ENCODE measurements at places on chromosomes 1 and 21.
A peak's percentile ranks its signal among the peaks of the same experiment; 100 is the strongest.

- DNase-seq, result no peak
These were observed 121.8 kb upstream of the C1orf174 start for GRCh38 chr1:4021974-4022268.

GRCh38 chr21:31666445-31667010 lies 7.0 kb downstream of the SOD1 start:
- no peak for DNase-seq

GRCh38 chr21:28339403-28339802 lies 653.3 kb downstream of the LTN1 start:
- no peak for DNase-seq

- no peak for DNase-seq
These were observed 46.3 kb downstream of the GPA33 start for GRCh38 chr1:167043752-167044488.

- no peak for DNase-seq
These were observed 19.8 kb downstream of the RO60 start for GRCh38 chr1:193079187-193079586.

- no peak for DNase-seq
These were observed 758 bp upstream of the HUNK start for GRCh38 chr21:31872072-31872451.

GRCh38 chr1:27394282-27394658 lies 1.8 kb downstream of the GPR3 start:
- DNase-seq, result no peak

- peak; percentile 30 for DNase-seq
These were observed at the start of gene MMP23B for GRCh38 chr1:1631782-1632420. MMP23B (plus strand) TSS chr1:1632173; CDS start chr1:1632219, 46 bp downstream.

DNA sequence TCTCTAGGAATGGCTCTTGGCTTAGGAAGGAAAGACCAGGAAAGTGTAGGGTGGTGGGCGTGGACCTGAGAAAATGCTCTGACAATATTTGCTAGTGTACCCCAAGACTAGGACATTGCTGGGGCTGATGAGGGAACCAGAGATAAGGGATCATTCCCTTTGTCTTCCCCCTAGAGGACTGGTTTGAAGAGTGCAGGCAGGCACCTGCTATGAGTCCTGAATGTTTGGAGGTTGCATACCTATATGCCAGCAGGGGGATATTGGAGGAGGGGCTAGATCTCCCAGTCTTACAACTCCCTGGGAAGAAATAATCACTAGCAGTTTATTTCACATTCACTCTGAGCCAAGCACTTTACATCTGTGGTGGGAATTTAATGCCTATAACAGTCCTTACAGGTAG lies 6.0 kb upstream of the BCL10 start:
- DNase-seq, result no peak

- DNase-seq, result no peak
These were observed 13.3 kb downstream of the CDKN2C start for GRCh38 chr1:50983219-50983802.

GRCh38 chr1:67560580-67561255 lies 124.3 kb upstream of the GADD45A start:
- no peak for DNase-seq

DNA sequence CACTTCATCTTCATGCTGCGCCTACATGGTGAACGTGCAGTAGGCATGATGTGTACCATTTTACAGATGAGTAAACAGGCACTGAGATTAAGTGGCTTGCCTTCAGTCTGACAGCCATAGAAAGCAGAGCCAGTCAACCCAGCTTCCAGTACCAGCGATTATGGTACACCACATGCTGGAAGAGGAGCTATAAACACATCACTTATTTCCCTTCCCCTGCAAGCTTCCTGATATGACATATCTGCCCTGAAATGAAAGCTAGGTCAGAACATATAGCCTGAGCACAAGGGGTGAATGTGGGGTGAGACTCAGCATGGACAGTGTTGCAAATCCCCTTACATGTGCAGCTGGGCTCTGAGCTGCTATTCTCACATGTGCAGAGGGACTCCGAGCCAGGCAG lies 33.8 kb upstream of the IL20 start:
- no peak for DNase-seq

DNA sequence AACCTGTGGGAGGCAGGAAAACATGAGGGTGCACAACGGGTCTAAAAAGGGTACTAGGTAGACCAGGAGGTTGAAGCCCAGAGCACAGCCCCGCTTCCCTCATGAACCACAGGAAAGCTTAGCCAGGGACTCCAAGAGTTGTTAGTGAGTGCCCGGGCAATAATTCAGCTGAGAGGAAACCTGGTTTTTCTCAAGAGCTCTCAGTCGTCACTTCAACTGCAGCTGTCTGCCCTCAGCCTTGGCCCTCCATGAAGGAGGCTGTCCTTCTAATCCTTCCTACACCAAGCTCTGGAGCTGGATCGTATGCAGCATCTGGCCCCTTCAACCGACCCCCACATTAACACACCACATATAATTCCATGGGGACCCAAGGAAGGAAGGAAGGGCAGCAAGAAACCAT lies 77.0 kb upstream of the BACE2 start:
- DNase-seq, result no peak

GRCh38 chr1:50949286-50949982 lies 10.6 kb downstream of the FAF1 start:
- DNase-seq, result no peak

- no peak for DNase-seq
These were observed 27.3 kb downstream of the OPTC start for GRCh38 chr1:203521074-203521794.

- no peak for DNase-seq
These were observed 9.8 kb downstream of the PADI3 start for GRCh38 chr1:17258758-17259130.

GRCh38 chr21:20998886-20999285 lies 677 bp downstream of the NCAM2 start:
- no peak for DNase-seq

GRCh38 chr1:44941424-44942324 lies 44.7 kb downstream of the EIF2B3 start:
- no peak for DNase-seq

GRCh38 chr1:118275472-118276115 lies 90.6 kb upstream of the SPAG17 start:
- DNase-seq, result no peak

DNA sequence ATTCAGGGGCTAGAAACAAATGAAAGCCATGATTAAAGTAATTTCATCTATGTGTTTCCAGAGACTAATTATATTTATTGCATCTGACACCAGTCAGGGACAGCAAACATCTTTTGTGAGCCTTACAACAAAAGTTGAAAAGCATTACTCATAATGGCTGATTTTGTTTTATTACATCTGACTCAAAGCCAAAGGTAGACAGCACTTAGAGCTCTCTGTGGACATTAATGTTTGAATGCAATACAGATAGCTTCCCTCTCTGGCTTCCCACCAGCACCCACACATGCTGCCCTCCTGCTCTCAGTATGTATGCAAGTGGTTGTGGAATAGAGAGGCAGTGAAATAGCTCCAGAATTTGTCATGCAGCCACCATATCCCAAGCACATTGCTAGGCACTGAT lies 198.7 kb downstream of the SETD4 start:
- DNase-seq, result no peak

DNA sequence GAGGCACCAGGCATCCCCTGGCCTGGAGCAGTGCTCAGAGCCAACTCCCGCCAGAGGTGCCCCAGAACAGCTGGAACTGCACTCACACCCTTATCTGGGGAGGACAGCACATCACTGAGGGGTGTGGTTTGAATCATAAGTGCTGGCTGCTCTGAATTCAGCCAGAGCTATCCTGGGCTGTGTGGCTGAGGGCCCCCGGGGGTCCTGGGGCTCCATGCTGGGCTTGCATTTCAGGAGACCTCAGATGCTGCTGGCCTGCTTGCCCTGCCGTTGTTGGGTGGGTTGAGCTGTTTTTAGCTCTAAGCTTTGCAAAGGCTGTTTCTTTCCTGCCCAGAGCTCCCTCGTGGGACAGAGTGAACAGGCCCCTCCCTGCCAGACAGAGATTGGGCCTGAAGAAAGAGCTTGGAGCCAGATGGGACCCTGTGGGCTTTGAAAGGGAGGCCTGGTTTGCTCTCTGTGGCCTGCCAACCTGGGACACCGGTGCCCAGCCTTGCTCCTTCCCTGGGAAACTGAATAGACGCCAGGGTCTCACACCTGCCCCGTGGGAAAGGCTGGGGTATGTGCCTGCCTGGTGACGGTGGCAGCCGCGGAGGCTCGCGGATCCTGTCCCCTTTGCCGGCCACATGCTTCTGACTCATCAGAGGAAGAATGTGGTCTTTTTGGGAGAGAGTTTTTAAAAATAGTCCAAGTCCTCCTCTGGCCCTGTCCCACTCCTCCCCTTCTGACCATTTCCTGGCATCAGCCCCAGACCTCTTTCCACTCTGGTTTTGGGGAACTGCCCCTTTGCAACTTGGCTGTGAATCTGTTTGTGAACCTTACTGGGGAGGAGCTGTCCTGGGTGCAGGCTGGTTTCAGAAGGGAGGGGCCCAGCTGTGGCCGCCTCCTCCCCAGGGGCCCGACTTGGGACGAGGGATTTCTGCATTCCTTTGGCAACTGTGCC lies 30.0 kb downstream of the ARHGEF10L start:
- no peak for DNase-seq

- DNase-seq, result no peak
These were observed 19.2 kb downstream of the SLC19A2 start for GRCh38 chr1:169466259-169467230.

- DNase-seq, result no peak
These were observed 27.4 kb upstream of the DUSP23 start for GRCh38 chr1:159753386-159753785.

- no peak for DNase-seq
These were observed 17.2 kb downstream of the CC2D1B start for GRCh38 chr1:52348704-52349300.

- DNase-seq, result no peak
These were observed 4.2 kb upstream of the NVL start for GRCh38 chr1:224333939-224334786.

GRCh38 chr1:6224718-6225117 lies 11.0 kb downstream of the ICMT start:
- no peak for DNase-seq

DNA sequence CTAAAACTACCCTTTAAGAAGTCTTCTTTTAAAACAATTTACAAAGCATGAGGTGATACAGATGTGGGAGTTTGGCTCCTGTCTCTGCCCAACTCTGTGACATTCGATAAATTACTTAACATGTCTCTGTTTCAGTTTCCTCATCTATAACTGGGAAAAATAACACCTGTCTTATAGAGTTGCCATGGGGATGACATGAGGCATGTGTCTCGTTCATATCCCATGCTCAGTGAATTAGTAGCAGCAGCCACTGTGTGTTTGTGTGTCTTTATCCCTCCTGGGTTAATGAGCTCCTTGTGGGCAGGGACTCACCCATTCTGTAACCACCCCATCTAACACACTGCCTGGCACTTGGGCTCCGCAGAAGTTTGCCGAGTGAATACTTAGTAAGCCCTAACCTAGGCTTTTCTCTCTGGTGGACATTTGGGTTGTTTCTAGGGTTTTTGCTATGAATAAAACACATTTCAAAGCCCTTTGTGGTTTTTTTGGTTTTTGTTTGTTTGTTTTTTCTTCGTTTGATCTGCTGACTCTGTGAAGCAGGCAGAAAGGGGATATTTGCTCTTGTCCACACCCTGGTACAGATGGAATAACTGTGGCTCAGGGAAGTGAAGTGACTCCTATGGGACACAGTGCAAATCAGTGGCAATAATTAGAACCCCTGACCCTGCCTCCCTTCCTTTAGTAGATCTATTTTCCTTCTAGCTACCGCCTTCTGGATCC lies 797 bp upstream of the KCNJ9 start:
- DNase-seq, result no peak

DNA sequence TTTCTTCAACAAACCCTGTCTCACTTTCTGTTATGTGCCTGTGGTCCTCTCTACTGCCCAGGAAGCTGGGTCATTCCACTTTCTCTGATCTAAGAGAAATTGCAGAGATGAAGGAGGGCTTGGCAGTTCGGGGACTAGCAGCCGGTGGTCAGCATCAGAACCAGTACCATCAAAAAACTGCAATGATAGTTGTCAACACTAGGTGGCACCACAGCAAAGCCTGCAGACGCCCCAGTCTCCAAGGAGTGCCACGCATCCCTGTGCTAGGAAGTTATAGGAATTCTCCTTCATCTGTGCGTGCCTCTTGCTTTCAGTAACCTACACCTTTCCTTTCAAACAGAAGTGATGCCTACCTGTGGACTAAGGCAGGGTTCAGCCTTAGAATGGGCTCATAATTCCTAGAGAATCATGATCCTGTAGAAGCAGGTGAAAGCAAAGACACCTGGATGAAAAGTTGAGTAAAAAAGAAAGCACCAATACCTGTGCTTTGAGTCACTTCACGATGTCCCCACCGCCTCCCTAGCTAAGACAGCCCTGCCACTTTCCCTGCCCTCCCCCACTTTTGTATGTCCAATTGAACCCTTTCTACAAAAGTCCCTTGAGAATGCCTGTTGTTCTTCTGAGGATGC lies 129.2 kb downstream of the ADAMTS1 start:
- DNase-seq, result peak; percentile 8

DNA sequence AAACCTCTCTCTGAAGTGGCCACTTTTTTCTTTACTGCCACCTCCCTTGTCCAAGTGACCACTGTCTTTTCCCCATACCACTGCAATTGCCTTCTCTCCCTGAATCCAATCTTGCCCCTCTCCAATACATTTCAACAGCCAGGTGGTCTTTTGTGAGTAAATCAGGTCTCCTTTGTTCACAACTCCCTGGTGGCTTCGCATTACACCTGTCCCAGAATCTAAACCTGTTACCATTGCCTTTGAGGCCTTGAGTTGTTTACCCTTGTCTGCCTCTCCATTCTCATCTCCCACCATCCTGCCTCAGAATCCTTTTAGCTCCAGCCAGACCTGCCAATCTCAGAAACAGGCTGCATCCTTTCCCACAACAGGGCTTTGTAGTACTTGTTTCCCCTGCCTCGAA lies 21.8 kb upstream of the DYNLT5 start:
- no peak for DNase-seq

GRCh38 chr1:153642161-153642560 lies 8.3 kb downstream of the CHTOP start:
- DNase-seq, result no peak

- DNase-seq, result no peak
These were observed 231.3 kb downstream of the TOMM20 start for GRCh38 chr1:234897390-234897749.

DNA sequence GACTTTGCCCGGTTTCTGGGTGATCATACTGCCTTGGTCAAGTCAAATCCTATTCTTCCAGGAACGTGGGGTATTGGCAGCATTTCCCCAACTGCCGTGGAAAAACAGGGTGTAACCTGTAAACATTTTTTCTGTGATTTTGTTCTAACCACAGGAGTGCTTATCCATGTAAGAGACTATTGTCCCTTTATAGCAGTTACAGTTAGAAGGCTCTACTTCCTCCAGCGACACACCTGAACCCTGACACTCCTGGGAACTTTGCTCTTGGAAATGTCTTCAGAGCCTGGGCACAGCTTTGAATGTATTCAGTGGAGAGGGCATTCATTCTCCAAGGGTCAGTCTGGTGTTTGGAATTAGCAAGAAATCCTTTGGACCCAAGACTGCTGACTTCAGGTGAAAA lies 26.4 kb upstream of the ARHGEF10L start:
- no peak for DNase-seq

Measured in GM12891 (cell line).